A549 (cell line): ENCODE measurements at places on chromosomes 7 and 10. TPM values are rescaled to one million over a fixed set of nuclear protein-coding genes. Genes with fewer than 3 reads are reported as not detected.

Gene PNLIPRP3
- not detected in 3 replicates for polyA plus RNA-seq

DNA sequence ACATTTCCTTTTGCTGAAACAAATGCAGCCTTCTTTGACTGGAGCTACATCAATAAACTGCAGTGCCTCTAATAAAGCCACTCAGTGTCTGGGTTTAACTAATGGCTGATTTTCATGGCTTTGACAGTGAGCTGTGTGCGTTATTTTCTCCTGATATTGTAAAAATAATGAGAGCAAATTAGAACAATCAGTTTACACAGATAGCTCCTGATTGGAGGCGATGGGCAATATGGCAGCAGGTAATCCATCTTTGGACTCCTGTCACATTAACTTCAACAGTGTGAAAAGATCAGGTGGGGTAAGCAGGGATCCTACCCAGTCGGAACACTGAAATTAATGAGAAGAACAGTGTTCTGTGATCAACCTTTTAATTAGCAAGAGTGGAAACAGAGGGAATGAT lies 100.7 kb downstream of the POLL start:
- no peak for DNase-seq

DNA sequence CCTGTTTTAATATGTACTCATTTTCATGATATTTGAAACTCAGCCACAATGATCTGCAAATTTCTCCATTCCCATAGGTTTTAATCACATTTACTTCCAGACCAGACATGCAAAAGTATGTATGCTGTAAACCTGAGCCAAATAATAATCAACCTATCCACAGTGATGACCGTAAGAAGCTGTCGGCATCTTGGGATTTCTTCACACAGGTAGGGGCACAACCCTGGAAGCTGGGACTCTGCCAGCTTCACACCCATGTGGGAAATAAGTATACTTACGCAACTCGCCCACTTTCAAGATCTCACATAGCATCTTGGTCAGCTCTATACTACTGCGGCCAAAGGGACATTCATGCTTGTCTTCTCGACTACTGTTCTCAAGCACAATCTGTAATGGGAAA lies 352.3 kb downstream of the ELMO1 start:
- DNase-seq = no peak

DNA sequence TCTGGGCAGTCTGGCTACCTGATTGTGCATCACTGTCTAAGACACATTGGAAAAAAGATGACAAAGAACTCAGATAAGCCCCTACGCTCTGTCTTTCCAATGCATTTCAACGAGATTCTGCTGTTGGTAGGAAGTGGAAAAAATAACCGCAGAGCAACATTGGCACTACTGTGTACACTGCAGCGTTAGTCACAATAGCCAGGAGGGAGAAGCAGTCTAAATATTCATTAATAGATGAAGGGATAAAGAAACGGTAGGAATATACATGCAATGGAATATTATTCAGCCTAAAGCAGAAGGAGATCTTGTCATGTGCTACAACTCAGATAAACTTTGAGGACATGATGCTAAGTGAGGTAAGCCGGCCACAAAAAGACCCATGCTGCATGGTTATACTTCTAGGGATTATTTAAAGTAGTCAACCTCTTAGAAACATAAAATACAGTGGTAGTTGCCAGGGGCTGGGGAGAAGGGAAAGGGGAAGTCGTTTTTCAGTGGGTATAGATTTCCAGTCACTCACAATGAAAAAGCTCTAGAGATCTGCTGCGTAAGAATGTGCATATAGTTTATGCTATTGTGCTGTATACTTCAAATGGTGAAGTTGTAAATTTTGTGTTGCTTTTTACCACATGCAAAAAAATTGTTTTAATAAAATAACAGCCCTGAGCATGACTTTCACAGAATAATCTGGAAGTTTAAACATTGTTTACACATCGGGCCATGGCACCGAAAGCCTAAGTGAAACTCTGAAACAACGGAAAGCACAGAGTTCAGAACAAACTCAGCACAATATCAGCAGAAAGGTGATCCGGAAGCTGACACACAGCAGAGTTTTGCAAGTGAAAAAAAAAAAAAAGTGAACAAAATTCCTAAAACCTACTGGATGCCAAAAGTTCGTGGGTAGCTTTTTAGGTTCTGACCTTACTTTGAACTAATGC lies 40.1 kb downstream of the ELMO1 start:
- DNase-seq = no peak

DNA sequence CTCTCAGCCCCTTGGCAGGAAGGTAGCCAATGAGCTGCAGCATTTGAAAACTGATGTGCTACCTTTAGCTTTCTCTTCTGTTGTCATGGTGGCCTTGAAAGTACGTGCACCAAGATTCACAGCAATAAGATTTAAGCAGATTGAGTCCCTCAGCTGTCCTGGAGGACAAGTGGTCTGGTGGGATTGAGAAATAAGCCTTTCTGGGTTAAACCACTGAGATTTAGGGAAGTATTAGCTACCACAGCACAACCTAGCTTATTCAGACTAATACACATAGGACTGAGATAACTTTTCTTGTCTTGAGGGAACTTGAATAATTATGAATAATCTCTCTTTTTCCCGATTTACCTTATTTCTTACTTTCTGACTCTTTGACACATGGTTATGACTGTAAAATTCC lies 324.0 kb downstream of the PTEN start:
- DNase-seq = no peak

DNA sequence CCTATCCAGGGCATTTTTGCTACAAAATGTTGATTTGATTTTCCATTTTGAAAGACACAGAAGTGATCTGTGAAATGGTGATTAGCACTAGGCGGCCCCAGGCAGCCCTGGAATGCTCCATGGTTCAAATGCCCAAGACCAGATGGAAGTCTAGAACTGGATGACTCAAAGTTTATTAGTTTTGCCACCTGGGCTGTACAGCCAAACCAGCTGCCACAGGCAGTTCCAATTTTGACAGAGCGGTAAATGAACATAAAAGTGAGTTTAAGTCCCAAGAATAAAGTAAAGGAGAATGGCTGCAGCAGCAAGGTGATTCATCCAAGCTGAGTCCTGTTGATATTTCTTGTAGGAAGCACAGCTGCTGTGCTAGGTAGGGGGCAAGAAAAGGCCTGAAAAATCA lies 180.5 kb downstream of the SUGCT start:
- DNase-seq = no peak

DNA sequence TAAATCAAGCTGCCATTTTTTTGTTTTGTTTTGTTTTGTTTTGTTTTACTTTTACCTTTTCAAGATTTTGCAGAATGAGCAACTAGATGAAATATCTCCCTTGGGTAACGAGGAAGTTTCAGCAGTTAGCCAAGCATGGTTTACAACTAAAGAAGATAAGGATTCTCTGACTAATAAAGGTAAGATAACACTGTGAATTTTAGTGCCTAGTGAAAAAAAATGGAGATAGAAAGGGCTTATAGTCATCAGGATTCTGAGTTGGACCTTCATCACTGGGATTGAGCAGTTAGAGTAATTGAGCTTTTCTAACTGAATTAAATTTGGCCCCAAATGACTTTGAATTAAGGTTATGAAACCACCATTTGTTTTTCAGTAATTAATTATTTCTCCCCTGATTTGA lies 21.2 kb downstream of the DMTF1 start:
- DNase-seq = no peak

DNA sequence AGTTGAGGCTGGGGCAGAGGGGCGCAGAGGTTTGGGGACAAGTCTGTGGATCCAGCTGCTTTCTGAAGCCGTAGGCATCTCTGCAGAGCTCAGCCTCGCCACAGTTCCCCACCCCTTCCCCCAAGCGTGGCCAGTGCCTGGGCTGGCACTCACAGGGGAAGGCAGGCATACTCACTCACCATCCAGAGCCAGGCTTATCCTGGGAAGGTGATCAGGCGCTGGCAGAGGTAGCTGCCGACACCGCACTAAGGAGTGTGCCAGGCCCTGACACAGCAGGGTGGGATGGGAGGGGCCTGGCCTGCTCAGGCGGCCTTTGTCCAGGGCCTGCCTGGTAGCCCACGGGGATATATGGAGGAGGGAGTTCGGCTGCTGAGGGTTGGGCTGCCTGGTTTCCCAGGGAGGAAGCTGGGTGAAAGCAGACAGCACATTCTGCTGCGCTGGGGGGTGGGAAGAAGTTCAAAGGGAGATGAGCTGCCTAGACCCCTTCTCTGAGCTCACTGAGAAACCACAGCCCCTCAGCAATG lies 15.9 kb downstream of the VSIR start:
- no peak for DNase-seq
